ENCODE measurements at places on chromosomes 12 and 14.
A peak's percentile ranks its signal among the peaks of the same experiment; 100 is the strongest.

GRCh38 chr14:72948481-72949138 is 22.3 kb downstream of the DCAF4 start:
- peaks cover 20% of the 10 kb centered on the region for H3K36me3 ChIP-seq
- DNase-seq = peak; percentile 40
- H3K4me3 ChIP-seq = no peak overlapping the region
- H3K27ac ChIP-seq = no peak overlapping the region
- H3K27me3 ChIP-seq = no peaks in the 10 kb centered on the region
- H3K4me1 ChIP-seq = no peaks in the 10 kb centered on the region

DNA sequence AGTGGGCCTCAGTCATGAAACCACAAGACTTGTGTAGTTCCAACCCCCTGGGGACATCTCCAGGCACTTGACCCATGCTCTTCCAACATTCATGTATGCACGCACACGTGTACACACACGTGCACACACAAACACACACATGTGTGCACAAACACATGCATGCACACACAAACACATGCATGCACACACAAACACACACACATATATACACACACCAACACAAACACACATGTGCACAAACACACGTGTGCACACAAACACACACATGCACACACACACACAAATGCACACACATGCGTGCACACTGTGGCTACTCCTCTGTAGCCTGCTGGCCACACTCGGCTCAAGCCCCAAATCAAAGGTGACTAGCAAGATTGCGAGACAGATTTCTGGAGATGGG is 22.8 kb downstream of the BDKRB2 start:
- H3K36me3 ChIP-seq = peaks cover 8% of the 10 kb centered on the region
- DNase-seq = no peak
- no peak overlapping the region for H3K27ac ChIP-seq
- H3K4me1 ChIP-seq = peaks cover 6% of the 10 kb centered on the region

DNA sequence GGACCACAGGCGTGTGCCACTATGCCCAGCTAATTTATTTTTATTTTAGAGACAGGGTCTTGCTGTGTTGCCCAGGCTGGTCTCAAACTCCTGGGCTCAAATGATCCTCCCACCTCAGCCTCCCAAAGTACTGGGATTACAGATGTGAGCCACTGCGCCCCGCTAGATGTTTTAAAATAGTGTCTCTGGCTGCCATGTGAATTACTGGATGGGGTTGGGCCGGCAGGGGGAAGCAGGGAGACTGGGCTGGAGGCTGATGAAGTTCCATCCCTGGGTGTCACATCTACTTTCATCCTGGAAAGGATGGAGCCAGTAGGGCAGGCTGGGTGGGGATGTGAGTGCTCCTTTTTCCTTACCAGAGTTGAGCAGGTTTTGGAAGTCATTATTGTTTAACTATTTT is 46.1 kb downstream of the DNAH10 start:
- H3K4me1 ChIP-seq = peaks cover 5% of the 10 kb centered on the region
- no peak overlapping the region for H3K4me3 ChIP-seq
- H3K27ac ChIP-seq = no peak overlapping the region
- DNase-seq = no peak
- peaks cover 24% of the 10 kb centered on the region for H3K27me3 ChIP-seq

DNA sequence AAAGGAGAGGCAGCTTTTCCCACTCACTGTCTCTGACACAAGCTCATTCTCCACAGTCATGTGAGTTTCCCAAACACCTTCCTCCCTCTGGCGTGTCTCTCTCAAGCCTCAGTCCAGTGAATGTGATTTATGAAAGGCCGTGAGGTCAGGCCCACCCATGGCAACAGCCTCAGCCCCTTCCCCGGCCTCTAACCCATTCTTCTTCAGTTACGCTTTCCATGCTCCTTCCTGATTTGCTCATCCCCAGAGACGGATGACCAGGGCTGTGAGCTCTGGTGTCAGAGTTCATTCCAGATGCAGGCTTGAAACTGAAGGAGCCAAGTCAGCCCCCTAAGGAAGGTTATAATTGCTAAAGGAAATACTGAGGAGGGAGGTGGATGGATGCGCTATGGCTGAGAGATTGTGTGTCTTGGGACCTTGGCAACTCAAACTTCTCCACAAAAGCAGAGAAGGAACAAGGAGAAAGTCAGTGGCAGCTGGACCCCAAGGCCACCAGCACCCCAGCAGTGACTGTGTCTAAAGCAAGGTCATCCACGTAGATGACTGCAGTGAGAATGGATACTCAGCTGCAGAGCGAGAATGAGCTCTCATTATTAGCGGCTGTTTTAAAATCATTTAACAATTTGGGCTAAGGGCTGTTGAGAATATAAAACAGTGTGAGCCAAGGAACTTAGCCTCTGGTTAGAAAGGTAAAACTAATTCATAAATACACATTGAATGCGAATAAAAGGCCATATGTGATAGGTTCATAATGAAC is 84.1 kb downstream of the FBXL14 start:
- DNase-seq = no peak
- no peak overlapping the region for H3K27ac ChIP-seq
- H3K4me3 ChIP-seq = no peak overlapping the region
- H3K36me3 ChIP-seq = no peaks in the 10 kb centered on the region
- no peaks in the 10 kb centered on the region for H3K4me1 ChIP-seq
- no peaks in the 10 kb centered on the region for H3K27me3 ChIP-seq

- no peaks in the 10 kb centered on the region for H3K27me3 ChIP-seq
- H3K4me1 ChIP-seq = peaks cover 14% of the 10 kb centered on the region
- H3K4me3 ChIP-seq = no peak overlapping the region
- H3K27ac ChIP-seq = peak overlapping the region; percentile 31
Observed at GRCh38 chr12:25811656-25812126, 146.8 kb upstream of the RASSF8 start.

- H3K27ac ChIP-seq = no peak overlapping the region
- no peak overlapping the region for H3K4me3 ChIP-seq
- DNase-seq = no peak
- no peaks in the 10 kb centered on the region for H3K27me3 ChIP-seq
Observed at GRCh38 chr12:64600164-64600561, 10.1 kb upstream of the RASSF3 start.

DNA sequence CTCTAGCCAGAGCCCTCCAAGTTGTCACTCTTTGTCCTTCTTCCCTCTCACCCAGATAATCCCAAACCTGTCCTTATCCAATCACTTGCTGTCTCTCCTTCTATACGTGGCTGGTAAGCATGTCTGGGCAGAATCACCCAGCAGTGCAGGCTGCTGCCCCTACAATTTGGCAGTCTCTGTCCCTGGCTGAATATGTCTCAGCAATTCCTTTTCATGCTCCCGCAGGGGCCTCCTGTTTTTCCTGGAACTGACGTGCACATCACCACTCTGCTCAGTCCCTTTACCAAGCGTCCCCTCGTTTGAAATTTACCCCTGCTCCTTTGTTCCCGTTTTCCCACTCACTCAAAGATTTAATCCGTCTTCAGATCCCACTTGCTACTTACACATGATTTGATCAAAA is 80.0 kb downstream of the ST8SIA1 start:
- DNase-seq = no peak
- no peaks in the 10 kb centered on the region for H3K27me3 ChIP-seq
- H3K4me1 ChIP-seq = peaks cover 9% of the 10 kb centered on the region
- H3K4me3 ChIP-seq = no peak overlapping the region

DNA sequence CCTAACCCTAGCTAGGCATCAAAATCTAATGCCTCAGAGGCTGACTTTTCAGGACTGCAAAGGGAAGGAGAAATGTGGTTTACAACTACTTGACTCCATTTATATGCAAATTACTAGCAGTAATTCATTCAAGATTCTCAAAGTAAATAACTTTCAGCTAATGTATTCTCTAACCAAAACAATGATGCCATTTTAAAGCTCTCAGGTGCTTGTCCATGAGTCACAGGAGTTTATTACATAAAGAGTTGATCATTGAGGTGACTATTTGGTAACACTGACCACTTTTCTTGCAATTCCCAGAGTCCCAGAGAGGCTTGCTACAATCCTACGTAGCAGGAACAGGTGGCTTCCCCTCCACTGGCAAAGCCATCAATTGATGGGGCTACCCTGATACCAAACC is 109.0 kb upstream of the SLC35F4 start:
- H3K4me1 ChIP-seq = no peaks in the 10 kb centered on the region
- H3K27ac ChIP-seq = no peak overlapping the region
- peaks cover 71% of the 10 kb centered on the region for H3K27me3 ChIP-seq

Measured in mesothelial cell of epicardium (in vitro differentiated cells).